ENCODE measurements at places on chromosomes 4 and X.

DNA sequence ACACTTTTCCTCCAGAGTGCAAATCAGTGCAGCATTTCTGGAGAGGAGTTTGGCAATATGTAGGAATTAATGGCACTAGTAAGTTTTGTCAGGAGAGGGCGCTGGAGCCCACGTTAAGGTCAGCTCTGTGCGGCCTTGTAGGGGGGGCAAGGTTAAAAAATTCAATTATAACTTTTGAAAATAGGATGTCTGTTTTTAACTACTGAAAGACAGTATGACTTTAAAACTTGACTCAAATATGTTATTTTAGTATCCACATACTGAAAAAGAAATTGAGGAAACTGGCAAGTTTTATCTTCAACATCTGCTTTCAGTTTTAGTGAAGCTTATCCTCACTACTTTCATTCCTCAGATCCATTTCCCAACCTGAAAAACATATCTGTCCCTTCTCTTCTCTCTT lies 30.9 kb upstream of the HSD17B13 start:
- DNase-seq: no peak

GRCh38 chrX:150548684-150549083 lies 19.7 kb upstream of the MTM1 start:
- DNase-seq: no peak

DNA sequence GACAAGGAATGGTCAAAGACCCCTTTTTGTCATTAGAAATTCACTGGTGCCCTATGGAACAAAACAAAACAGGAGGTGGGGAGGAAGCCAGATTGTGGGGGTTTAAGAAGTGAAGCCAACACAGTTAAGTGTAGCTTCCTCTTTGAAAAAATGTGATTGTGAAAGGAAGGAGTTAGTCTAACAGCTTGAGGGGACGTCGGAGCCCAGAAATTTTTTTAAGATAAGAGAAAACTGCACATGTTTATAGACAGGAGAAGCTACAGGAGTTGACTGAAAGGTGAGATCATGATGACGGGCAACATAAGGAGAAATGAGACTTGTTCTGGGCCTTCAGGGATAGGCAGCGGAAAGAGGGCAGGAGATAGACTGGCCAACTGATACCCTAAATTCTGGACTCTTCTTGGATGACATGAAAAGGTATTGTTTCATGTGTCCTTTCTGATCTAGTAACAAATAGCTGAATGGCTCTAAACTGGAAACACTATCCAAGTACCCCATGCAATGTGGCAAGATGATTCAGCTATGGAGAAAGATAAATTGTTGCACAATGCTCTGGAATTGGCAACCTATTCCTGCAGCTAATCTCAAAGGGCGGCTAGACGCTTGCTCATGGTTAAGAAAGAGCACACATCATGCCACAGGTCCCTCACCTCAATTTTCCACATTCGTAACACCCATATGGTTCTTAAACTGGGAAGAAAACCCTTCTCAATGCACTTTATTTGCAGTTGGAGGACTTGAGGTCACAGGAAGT lies 3.7 kb upstream of the HDAC8 start:
- DNase-seq: no peak

DNA sequence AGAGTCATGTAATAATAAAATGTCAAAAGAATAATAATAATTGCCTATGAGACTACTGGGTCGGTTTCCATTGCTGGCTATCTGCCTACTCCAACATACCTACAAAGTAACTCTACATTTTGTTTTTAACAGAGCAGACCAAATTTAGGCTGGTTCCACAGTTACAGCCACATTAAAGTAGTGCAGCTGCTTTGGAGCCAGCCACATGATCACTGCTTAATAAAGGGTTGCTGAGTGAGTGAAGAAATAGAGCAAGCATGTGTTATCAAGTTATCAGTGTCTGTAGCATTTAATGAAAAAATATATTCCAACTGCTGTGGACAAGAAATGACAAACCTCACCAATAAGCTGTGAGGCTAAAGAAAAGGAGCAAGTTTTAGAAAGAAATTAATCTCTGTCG lies 782.3 kb downstream of the PCDH18 start:
- DNase-seq: no peak

DNA sequence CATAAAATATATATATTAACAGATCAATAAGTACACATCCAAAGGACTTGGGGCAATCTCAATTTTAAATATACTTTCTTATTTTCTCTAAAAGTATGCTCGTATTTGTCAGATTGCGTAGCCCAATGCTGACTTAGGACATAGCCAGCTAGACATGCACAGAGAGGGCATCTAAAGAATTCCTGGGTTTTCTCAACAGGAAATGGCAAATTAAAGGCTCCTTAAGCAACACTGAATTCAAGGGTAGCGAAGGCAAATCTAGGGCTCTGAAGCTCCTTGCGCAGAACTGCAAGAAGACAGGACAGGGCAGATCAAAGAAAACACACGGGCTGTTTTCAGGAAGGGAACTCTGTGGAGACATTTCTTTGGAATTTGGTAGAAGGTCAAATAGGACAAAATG lies 94.6 kb upstream of the FTHL17 start:
- no peak for DNase-seq

DNA sequence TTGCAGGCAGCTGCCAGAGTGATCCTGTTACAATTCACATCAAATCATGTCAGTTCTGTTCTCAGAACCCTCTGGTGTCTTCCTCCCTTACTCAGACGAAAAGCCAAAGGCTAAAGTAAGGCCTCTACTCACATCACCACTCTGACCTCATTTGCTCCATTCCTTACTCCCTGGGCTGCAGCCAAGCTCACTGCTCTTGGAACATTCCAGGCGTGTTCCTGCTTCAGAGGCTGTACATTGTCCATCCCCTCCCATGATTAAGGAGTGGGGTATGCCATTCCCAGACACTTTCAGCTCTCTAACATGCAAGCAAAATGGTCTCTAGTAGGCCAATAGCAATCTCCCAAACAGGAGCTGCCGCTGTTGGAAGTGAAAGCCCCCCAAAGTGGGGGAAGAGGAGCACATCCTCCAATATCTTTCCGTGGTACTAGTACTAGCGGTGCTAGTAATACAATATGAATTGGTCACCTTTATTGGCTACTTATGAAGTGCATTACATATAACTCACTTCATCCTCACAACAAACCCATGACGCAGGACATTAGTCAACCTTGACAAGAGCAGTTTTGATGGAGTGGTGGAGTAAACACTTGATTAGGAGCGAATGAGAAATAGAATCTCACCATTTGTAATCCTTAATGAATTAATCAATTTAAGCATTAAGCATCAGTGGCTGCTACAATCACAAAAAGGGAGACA lies 15.0 kb downstream of the GAB3 start:
- DNase-seq: no peak

- no peak for DNase-seq
These were observed 2353.6 kb downstream of the PCDH7 start for GRCh38 chr4:33073811-33074210.

- DNase-seq: no peak
These were observed 50.9 kb upstream of the RAP1GDS1 start for GRCh38 chr4:98210281-98210680.
